ENCODE measurements at places on chromosomes 5 and 9.

- no peak for DNase-seq
Measured at GRCh38 chr5:154722936-154723335, 32.2 kb upstream of the LARP1 start.

- no peak for DNase-seq
Measured at GRCh38 chr9:130411566-130411915, 33.2 kb upstream of the ASS1 start.

DNA sequence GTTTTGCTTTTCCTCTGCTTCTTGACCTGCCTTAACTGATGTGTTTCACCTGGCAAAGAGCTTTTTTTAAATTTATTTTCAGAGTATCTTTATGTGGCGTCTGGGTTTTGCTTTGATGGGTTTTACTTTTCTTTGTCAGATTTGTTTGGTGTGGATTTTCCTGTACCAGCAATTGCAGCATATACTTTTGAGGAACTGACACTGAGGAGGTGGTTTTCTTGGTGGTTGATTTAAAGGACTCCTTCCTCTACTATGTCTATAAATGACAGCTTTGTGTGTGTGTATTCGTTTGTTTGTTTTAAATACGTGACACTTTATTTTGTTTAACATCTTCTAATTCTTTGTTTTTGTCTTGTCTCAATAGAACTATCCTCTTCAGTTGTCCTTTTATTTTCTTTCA is 1071.9 kb upstream of the ARRDC3 start:
- DNase-seq: no peak

DNA sequence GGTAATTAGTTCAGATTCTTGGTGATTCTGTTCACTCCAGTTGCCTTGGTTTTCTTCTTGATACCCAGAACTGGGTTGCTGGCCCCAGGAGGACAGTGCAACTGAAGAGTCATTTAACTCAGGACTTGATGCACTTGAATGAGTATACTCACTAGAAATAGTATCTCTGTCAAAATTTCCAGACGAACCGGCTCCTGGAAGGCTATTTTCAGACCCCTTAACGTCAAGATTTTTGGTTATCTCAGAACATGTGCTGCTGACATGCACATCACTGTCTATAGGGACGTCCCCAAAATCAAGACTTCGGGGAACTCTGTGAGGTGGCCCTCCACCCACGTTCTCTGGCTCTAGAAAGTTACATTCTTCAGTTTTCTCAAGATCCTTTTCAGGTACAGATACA is 56.7 kb upstream of the PCA3 start:
- no peak for DNase-seq

DNA sequence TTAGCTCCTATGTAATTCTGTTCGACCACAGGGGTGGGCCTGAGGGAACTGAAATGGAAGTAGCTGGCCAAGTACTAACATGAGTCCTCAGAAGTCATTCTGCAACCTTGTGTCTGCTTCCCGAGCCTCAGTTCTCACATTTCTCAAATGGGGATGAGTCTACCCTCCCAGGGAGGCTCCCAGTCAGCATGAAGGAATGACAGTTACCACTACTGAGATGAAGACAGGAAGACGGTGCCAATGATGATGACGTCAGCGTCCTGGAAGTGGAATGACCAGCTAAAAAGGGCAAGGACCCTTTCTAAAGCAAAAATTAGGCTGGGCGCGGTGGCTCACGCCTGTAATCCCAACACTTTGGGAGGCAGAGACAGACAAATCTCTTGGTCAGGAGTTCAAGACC is 6.8 kb downstream of the PIP5KL1 start:
- no peak for DNase-seq

DNA sequence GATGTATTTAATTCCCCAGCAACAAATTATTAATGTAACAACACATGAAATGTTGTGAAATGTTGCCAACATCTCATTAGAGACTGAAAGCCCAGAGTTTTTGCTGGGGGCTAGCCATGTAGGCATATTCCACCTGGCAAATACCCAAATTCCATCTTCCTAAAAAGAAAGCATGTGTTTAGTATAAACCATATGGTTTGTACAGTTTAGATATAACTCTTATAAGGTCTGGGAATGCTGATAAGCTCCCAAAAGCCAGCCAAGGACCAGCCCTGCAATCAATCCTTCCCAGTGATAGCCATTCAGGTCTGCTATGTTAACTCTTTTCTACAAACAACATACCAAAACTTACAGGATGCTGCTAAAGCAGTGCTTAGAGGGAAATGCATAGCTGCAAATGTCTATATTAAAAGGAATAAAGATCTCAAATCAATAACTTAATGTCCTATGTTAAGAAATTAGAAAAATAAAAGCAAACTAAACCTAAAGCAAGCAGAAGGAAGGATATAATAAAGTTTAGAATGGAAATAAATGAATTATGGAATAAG is 158.9 kb downstream of the AUH start:
- no peak for DNase-seq

DNA sequence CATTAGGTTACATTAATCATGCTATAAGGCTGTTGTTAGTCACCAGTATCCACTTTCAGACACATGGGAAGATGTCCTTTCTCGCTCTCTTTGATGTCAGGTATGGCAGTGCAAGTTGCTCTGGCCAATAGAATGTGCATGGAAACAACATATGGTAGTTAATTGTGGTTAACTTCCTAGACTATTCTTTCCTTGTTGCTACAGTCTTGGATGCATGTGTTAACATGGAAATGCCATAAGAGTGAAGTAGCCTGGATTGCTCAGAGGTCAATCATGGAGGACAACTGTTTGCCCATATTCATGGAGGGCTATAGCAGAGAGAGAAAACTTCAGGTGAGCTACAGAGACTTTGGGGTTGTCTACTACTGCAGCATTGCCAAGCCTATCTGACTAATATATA is 245.8 kb upstream of the GAS1 start:
- DNase-seq: no peak

DNA sequence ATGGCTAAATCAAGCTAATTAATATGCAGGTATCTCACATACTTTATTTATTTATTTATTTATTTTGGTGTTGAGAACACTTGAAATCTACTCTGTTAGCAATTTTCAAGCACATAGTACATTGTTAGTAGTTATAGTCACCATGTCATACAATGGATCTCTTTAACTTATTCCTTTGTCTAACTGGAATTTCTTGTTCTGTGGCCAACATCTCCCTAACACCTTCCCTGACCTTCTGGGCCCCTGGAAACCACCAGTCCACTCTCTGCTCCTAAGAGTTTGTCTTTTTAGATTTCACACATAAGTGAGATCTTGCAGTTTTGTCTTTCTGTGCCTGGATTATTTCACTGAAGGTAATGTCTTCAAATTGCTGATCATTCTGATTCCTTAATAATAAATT is 229.1 kb downstream of the SEMA5A start:
- no peak for DNase-seq

DNA sequence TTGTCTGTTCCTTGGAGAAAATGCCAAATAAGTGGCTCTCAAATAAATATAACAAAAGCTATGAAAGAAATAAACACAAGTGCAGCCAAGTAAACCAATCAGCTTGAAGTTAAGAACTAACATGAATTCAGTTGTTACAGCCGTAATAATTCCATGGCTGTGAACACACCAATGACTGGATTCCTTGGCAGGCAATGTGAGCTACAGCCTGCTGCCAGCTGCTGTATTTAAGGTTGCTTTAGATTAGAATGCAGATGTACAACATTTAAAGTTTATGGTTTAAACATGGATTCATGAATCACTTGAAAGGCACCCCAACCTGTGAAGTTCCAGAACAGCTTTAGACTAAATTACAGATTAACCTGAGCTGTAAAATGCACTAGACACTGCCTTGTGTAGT is 626.4 kb upstream of the SEMA6A start:
- no peak for DNase-seq

- DNase-seq: peak; percentile 94
Measured at GRCh38 chr5:172860520-172861443, 26.7 kb downstream of the ERGIC1 start.

DNA sequence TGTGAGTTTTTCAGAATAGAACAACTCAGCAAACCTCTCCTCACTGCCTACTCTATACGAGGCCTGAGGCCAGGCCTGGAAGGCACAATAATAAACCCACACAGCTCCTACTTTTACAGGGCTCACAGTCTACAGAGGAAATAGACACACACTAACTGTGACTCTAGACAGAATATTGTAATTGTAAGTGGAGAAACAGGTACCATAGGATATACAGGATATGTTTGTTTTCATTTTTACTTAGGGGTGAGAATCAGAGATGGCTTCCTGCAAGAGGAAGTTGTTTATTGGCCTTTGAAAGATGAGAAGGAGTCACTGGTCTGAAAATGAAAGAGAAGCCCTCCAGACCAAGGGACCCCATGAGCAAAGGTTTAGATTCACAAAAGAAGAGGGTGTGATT is 35.8 kb upstream of the TGFBR1 start:
- no peak for DNase-seq

DNA sequence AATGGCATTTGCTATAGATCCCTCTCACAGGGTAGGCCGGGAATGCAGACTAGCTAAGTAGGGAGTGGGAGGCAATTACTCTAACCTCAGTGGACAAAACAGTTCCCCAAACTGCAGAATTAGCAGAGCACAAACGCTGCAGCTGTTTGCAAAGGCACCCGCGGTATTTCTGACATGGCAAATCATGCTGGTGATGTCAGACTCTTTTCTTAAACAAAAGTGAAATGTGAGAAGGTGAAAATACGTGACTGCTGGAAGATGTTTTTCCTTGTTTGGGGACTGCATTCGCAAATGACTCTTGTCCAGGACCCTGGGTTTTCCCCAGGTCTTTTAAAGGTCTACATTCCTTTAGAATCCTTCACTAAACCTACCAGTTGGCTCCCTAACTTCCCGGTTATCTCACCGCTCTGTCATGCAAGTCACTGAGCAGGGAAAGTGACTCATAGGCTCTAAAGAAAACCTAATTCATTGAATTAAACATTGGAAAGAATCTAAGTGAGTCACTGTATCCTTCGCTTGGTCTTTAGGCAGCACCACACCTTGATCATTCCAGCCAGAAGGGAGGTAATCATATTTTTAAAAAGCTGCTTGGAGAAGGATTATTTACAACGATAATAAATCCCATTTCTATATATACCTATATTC is 91.5 kb upstream of the DNAH5 start:
- no peak for DNase-seq

- DNase-seq: no peak
Measured at GRCh38 chr9:124818431-124819281, 34.6 kb upstream of the WDR38 start.

DNA sequence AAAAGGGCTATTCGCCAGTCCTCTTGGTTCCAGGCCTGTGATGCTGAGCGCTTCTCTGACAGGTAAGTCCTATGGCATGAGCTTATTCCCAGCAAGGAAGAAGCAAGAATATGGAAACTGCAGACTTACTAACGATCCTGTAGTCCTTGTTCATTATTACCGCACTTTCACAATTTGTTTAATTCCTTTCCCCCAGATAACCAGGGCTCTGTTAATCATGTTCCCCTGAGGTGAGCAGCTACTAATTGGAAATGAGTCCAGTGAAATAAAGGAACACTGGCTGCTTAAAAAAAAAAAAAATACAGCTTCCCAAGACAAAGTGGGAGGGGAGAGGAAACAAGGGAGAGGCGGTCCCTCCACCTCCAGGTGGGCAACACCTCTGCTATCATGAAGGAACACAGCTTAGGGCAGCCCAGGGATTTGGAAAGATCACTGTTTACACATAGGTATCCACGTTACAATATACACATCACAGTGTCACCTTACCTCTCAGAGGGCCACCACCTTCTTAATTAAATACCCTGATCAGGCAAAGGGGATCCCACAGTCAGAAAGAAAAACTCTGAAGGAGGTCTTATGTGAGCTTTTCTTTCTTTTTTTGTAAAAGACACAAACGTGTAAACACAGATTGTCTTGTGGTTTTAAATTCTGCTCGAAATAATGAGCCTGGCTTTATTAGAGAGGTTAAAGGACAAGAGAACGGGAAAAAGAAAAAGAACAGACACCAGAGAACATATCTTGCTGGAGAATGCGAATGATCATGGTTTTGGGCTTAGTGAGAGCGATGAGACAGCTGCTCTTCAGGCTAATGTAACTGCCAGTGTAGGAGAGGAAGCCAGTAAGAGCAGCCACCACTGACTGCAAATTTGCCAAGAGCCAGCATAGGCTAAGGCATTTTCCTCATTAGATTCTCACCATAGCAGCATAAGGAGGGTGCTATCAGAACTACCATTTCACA is 258.6 kb downstream of the CRB2 start:
- no peak for DNase-seq

GRCh38 chr9:1857808-1858207 is 157.3 kb upstream of the SMARCA2 start:
- DNase-seq: no peak

- DNase-seq: no peak
Measured at GRCh38 chr5:158995694-158996173, 104.0 kb downstream of the EBF1 start.

GRCh38 chr9:92590377-92590776 is 54.6 kb upstream of the ECM2 start:
- DNase-seq: peak; percentile 82

- no peak for DNase-seq
Measured at GRCh38 chr5:116409591-116410296, 164.9 kb downstream of the SEMA6A start.

- DNase-seq: no peak
Measured at GRCh38 chr5:80860924-80861613, 99.1 kb upstream of the RASGRF2 start.

GRCh38 chr5:180816608-180817534 is 14.3 kb upstream of the MGAT1 start:
- DNase-seq: no peak

DNA sequence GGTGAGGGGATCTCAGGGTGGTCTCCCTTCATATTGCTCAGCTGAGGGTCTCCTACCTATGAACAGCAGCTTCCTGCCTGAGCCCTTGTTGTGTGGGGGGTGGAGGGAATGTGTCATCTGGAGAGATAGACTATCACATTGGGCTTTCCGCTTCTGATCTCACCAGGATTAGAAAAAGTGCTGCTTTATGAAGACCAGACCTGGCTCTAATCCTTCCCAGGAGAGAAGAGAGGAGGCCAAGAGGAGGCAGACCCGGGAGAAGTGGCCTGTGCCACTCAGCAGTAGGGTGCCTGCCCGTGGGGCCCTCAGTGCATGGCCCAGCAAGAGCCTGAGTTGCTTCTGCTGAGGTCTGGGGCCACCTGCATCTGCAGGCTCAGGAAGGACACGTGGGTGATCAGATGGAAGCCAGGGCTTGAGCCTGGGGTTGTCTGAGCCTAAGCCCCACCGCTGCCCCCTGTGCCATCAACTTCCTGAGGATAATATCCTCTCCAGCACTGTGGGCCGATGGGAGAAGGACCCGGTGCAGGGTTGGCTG is 22.1 kb upstream of the COL5A1 start:
- DNase-seq: no peak

DNA sequence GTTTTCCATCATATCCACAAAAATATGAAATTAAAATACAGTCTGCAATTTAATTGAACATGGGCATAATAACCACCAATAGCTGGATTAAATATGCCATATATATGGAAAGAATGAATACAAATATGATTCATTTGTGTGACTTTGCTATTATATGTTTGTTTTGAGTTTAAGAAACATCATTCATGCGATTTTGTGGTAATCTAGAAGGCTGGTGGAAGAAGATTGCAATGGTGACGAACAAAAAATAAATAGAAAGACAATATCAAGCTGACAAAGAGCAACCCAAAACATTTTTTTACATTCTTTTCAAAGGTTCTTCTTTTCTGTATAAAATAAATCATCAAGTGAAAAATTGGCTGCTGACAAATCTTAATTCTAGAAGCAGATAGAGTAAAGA is 610.0 kb downstream of the MAT2B start:
- no peak for DNase-seq

Measured in tibial artery (tissue), 4 donors.